ENCODE measurements at places on chromosomes 16 and 17.

DNA sequence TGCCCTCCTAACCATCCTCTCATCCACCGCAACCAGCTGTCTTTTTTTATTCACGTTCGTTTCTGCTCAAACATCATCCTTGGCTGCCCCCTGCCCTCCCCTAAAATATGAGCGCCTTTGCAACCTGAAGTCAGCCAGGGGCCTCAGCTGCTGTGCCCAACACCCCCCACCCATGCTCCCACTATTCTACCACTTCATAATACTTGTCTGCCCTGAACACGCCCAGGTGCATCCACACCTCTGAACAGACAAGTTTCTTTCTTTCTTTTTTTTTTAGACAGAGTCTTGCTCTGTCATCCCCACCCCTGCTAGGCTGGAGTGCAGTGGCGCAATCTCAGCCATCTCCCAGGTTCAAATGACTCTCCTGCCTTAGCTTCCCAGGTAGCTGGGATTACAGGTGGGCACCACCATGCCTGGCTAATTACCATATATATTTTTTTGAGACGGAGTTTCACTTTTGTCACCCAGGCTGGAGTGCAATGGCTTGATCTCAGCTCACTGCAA, 26.9 kb downstream of the CEP295NL start:
- DNase-seq: no peak

GRCh38 chr16:30137897-30138296, 14.9 kb upstream of the MAPK3 start:
- no peak for DNase-seq

DNA sequence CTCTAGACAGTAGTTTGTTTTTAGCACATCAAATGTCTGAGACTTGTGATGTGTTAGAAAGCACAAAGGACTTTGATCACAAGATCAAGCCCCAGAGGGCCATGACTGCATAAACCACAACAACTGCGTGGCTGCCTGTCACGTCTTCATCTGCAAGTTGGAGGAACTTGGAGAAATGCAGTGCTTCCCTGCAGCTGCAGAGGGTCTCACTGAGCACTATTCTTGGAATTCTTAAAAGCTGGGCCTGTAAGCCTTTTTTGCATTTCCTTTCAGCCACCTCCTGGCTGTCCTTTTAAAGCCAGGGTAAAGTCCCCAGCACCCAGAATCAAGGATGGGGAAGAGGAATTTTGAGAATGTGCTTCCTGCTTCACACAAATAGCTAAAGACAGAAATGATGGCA, 431.3 kb downstream of the MAF start:
- no peak for DNase-seq

DNA sequence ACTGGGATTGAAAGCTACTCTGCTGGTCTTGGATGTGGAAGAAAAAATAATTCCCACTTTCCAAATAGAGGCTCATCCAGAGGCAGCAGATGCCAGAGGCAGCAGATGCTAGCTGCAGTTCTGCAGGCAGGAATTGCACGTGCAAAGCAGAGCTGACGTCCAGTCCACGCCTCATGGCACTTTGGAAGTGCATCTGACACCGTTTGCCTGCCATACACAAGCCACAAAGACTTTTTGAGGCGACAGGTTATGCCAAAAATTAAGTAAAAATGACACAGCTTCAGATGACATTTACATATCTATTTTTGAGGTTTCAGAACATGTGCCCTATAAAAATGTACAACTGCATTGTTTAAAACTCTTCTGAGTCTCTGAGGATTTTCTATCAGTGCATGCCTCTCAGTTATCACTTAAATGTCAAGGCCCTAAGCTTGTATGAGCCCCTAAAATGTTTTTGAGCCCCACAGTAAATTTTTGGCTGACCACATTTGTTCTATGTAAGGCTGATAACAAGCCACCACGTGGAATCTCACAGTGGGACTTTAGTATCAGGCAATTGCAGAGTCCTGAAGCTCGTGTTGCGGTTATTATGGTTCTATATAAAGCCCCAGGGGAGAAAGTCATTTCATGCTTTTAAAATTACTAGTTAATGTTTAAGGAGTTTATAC, 239.2 kb downstream of the PRKCA start:
- no peak for DNase-seq

DNA sequence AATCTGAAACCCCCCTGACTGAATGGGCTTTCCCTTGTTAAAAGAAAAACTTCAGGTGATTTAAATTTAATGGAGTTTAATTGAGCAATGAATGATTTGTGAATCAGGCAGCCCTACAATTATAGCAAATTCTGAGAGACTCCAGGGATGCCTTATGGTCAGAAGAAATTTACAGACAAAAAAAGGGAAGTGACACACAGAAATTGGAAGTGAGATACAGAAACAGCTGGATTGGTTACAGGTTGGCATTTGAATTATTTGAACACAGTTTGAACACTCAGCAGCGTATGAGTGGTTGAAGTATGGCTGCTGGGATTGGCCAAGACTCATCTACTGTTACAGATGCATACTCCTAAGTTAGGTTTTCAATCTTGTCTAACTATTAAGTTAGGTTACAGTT, 19.0 kb upstream of the CPHXL start:
- no peak for DNase-seq

All from stimulated activated CD8-positive, alpha-beta memory T cell treated with anti-CD3 and anti-CD28 coated beads, Interleukin-15, amount 100 ng/mL, for 48 hours (primary cell).